Testis (tissue), 5 donors: ENCODE measurements at places on chromosomes 5 and 9.

DNA sequence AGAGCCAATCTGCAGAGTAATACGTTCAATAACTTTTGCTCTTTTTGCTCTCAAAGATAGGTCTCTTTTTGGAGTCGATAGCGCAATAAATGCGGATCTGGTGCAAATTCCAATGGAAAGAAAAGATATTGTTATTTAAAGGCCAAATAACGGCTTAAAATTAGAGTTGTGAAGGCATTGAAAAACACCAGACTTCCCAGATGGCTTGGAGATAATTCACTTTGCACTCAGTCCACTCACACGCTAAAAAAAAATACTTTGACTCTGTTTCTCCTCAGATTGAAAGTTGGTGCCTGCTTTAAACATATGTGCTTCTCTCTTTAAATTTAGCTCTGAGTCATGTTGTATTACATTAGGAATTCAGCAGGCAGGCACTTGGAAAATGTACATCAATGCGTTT is 19.5 kb upstream of the MED27 start:
- DNase-seq = no peak

DNA sequence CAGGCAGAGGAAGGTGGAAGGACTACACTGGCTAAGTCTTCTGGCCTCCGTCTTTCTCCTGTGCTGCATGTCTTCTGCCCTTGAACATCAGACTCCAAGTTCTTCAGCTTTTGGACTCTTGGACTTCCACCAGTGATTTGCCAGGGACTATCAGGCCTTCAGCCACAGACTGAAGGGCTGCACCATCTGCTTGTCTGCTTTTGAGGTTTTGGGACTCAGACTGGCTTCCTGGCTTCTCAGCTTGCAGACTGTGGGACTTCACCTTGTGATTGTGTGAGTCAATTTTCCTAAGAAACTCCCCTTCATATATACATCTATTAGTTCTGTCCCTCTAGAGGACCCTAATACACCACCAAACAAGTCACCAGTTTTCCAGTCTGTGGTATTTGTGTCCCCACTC is 9.7 kb upstream of the ANKDD1B start:
- DNase-seq = no peak

DNA sequence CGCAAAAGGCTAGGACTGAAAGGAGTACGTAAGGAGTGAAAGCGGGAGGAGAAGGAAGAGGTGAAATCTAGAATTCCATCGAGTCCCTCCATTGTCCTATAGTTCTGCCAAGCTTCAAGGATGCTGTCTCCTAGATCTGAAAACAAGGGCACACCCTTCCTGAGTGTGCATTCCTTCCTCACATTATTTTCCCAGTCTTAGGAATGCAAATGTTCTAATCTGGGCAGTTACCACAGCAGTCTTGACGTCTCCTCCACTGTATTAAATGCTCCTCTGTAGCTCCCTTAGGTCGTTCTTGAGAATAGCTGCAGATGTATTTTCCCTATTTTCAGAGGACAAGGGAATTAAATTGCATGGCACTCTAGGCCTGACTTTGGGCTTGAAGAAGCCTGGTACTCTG is 127.6 kb downstream of the SLIT3 start:
- no peak for DNase-seq

DNA sequence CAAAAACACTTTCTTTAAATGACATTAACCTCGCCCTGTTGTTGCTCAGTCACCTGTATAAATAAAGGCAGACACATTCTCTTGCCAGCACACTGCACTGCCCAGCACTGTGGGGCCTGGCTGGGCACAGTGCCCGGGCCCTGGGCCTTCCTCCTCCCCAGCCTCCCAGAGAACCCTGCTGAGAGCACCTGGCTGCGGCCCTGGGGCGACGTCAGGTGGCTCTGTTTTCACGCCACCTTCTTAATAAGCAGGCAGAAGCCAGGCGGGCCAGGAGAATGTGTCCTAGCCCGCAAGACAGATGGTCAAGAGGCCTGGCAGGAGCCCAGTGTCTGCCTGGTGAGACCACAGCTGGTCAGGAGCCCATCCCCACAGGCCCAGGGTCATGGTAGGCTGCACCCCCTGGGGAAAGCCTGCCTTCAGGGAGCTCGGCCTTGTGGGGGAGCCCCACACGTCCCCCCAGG is 8.2 kb upstream of the AGPAT2 start:
- no peak for DNase-seq

GRCh38 chr5:67619636-67620035 is 423.0 kb upstream of the CD180 start:
- peak; percentile 64 for DNase-seq

GRCh38 chr5:147763791-147764525 is 18.6 kb downstream of the JAKMIP2 start:
- DNase-seq = no peak
